ENCODE measurements at places on chromosomes 12 and 14.

DNA sequence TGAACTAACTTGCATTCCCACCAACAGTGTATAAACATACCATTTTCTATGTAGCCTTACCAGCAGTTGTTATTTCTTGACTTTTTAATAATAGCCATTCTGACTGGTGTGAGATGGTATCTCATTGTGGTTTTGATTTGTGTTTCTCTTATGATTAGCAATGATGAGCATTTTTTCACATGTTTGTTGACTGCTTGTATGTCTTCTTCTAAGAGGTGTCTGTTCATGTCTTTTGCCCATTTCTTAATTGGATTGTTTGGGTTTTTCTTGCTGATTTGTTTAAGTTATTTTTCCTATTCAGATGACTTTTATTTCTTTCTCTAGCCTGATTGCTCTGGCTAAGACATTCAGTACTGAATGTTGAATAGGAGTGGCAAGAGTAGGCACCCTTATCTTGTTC lies 230.3 kb downstream of the DAD1 start:
- no peak for DNase-seq

GRCh38 chr14:96122496-96122895 lies 82.1 kb upstream of the BDKRB2 start:
- DNase-seq = peak; percentile 33

GRCh38 chr12:47863985-47864384 lies 40.8 kb downstream of the VDR start:
- no peak for DNase-seq

DNA sequence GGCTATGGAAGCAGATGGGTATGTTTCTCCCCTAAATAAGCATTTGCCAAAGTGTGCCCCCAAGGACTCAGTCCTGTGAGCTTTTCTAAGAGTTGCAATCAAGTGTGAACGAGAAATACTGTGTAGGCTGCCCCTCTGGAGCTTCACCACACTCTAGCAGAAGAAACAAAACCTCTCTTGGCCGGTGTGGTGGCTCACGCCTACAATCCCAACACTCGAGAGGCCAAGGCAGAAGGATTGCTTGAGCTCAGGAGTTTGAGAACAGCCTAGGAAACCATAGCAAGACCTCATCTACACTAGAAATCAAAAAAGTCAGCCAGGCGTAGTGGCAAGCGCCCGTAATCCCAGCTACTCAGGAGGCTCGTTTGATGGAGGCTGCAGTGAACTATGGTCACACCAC lies 9.8 kb downstream of the VPS37B start:
- DNase-seq = no peak

- DNase-seq = peak; percentile 81
Measured at GRCh38 chr12:6230321-6231110, 30.3 kb downstream of the CD9 start.

DNA sequence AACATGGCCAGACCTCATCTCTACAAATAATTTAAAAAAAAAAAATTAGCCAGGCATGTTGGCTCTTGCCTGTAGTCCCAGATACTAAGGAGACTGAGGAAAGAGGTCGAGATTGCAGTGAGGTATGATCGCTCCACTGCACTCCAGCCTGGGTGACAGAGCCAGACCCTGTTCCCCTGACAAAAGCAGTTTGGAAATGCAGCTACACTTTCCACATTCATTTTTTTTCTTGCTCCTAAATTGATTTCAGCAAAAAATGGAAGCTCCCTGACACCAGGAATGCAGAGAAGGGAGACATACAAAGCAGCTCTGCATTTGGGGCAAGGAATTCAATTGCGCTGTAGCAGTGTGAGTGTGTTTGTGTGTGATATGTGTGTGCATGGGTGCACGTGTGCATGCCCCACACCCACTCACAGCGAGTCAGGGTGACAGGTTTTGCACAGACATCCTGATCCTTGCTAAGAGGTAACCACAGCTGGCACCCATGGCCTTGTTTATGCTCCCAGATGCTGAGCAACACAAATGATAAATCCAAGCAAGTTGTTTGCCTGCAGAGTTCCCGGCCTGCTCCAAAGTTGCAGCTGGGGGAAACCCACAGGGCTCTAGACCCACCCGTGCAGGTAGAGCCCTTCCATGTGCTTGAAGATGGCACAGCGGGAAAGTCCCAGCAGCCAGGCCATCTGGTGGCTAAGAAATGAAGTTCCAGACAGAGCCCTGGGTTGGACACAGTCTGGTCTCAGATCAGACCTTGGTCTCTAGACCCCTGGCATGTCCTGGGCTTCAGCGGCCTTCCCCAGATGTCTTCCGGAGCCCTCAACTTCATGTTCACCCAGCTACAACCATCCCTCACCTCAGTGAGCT lies 25.9 kb upstream of the BDKRB2 start:
- no peak for DNase-seq

- no peak for DNase-seq
Measured at GRCh38 chr12:7019043-7019569, 830 bp upstream of the LPCAT3 start.

GRCh38 chr12:90404071-90404470 lies 550.9 kb downstream of the CCER1 start:
- no peak for DNase-seq

GRCh38 chr12:40336573-40337199 lies 111.9 kb downstream of the LRRK2 start:
- DNase-seq = no peak
